ENCODE measurements at places on chromosomes 4 and X.

- no peak for DNase-seq
Measured at GRCh38 chr4:114386637-114387233, 211.9 kb upstream of the UGT8 start.

GRCh38 chrX:50865311-50865710 lies 45.2 kb upstream of the BMP15 start:
- no peak for DNase-seq

- DNase-seq, result no peak
Measured at GRCh38 chrX:21926116-21926515, 14.4 kb upstream of the SMS start.

DNA sequence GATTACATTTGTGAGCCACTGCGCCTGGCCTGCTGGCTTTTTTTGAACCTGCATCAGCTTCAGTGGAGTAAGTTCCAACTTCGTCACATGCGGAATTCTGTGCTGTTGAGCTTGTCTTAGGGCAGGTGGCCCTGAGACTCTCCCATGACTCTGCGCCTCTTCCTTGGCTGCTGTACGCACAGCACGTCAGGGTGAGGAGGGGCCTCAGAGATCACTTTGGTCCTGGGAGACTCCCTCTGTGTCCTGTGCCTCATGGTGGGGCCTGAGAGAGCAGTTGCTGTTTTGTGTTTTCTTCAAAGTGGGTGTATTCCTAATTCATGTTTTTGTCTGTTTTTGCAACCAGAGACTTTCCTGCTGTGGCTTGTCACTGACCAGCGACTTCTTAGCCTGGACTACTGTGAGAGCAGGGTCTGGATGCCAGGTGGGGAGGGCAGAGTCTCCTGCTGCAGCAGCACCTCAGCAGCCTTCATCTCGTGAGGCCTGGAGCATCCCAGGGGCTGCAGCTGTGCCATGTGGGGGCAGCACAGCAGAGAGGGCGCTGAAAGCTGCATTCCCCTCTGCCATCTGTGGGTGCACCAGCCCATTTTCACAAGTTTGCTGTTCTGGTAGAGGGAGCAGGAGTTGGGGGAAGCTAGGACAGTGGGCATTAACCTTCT lies 107.8 kb downstream of the TNIP2 start:
- no peak for DNase-seq

- DNase-seq, result no peak
Measured at GRCh38 chrX:55815546-55815945, 98.0 kb downstream of the RRAGB start.

GRCh38 chr4:52235552-52236201 lies 184.6 kb downstream of the SPATA18 start:
- no peak for DNase-seq

DNA sequence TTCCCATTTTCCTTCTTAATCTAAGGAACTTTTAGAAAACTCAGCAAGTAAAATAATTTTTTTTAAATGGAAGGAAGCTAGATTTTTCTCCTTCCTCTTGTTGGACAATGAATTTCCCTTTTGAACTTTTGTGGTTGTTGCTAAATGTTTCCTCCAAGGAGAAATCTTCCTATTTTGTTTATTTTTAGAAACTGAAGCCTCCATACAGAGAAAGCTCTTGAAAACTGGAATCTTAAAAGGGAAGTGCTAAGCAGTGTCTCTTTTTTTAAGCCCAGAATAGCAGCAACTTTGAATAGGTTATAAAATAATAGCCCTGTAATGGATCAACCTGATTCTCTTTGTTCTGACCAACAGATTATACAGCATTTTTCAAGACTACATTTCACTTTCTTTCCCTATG lies 15.1 kb upstream of the DCLK2 start:
- no peak for DNase-seq

DNA sequence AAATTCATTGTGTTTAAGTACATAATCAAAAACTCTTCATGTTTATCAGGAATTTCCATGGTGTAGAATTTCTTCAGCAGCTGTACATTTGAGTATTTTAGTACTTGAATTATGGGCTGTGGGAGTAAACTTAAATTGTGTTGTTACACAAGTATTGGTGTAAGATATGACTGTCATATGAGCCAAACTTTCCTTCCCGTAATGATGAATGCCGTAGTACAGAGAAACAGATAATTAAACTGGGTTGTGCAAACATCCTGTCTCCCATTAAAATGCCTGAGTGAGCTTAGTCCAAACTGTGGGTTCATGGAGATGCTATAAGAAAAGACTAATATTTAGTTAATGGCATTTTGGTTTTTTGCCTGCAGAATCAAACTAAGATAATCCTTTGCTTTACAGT lies 159.2 kb downstream of the SLC4A4 start:
- no peak for DNase-seq

DNA sequence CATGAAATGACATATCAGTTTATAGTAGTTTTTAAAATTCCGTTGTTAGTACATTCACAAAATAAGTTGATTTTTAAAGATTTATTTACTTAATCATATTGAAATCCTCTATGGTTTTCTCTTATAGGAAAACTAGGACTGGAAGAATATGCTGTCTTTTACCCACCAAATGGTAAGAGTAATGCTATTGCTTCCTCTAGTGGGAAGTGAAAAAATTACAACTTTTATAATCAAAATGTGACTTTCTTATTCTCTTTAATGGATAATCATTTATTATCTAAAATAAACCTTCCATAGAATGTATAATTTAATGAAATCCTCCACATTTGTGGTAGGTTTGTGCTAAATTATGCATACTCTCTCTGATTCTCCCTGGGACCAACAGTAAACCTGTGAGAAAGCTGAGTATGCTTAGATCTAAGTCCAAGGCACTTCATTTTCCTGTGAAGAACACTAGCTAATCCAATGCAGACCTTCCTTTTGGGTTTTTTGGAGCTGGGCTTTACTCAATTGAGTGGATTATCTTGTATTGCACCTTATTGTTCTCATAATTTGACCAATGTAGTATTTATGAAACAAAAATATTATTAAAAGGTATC lies 136.2 kb downstream of the TBC1D19 start:
- DNase-seq, result no peak

GRCh38 chrX:153933748-153934147 lies 1.1 kb downstream of the NAA10 start:
- no peak for DNase-seq

DNA sequence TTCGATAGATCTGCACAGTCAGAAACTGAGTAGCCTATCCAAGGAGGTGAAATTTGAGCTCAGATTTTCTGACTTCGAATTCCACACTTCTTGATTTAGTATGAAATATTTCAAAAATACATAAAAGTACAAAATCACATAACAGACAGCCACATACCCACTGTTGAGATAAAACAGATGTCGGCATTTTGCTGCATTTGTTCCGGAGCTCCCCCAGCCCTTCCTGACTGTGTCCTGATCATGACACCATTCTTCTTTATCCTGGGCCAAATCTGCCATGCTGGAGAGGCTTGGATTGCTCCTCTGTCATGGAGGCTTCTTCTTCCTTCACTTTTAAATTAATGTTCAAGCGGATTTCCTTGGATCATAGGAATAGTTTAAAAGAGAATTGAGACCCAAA lies 124.2 kb upstream of the RBPJ start:
- DNase-seq, result no peak

DNA sequence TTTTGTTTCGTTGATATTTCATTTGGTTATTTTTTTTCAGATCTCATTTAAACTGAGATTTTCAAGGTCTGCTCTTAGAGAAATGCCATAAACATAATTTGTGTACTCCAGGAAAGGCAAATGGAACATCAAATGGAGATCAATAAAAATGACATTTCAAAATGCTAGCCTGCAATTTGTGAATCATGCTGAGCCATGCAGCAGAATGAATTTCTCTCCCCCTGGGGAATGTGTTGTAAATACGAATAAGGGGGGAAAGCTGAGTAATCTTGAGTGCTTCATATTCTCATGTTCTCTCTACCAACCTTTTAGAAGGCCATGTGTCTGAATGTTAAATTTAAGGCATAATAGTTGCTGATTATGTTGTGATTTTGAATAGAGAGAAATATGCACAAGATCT lies 7.8 kb downstream of the ZCCHC4 start:
- no peak for DNase-seq

DNA sequence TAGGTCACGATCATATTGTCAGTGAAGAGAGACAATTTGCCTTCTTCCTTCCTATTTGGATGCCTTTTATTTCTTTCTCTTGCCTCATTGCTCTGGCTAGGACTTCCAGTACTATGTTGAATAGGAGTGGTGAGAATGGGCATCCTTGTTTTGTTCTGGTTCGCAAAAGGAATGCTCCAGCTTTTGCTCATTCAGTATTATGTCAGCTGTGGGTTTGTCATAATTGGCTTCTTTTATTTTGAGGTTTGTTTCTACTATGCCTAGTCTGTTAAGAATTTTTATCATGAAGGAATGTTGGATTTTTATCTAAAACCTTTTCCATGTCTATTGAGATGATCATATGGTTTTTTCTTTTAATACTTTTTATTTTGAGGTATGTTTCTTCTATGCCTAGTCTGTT lies 152.3 kb upstream of the MAD2L1 start:
- DNase-seq, result no peak

- DNase-seq, result no peak
Measured at GRCh38 chrX:150774798-150775568, 81.8 kb downstream of the MTMR1 start.

DNA sequence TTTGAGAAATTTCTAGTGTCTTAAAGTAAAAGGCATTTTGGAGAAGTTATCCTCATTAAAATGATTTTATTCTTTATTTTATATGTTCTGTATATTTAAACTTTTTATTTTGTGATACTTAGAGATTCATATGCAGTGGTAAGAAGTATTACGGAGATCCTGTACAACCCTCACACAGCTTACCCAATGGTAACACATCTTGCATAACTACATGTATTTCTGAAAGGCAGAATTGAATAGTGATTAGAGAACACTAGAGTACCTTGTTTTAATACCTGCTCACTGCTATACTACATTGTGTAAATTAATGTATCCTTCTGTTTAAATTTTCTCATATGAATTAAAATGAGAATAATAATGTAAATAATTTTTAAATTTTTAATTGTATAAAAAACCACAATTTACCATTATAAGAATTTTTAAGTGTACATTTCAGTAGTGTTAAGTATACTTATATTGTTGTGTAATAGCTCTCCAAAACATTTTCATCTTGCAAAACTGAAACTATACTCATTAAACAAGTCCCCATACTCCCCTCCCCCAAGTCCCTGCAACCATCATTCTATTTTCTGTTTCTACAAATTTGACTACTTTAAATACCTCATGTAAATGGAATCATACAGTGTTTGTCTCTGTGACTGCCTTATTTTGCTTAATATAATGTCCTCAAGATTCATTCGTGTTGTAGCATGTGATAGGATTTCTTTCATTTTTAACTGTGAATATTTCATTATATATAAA lies 45.4 kb downstream of the INTS12 start:
- DNase-seq, result no peak

GRCh38 chr4:921830-922331 lies 10.2 kb downstream of the GAK start:
- no peak for DNase-seq

DNA sequence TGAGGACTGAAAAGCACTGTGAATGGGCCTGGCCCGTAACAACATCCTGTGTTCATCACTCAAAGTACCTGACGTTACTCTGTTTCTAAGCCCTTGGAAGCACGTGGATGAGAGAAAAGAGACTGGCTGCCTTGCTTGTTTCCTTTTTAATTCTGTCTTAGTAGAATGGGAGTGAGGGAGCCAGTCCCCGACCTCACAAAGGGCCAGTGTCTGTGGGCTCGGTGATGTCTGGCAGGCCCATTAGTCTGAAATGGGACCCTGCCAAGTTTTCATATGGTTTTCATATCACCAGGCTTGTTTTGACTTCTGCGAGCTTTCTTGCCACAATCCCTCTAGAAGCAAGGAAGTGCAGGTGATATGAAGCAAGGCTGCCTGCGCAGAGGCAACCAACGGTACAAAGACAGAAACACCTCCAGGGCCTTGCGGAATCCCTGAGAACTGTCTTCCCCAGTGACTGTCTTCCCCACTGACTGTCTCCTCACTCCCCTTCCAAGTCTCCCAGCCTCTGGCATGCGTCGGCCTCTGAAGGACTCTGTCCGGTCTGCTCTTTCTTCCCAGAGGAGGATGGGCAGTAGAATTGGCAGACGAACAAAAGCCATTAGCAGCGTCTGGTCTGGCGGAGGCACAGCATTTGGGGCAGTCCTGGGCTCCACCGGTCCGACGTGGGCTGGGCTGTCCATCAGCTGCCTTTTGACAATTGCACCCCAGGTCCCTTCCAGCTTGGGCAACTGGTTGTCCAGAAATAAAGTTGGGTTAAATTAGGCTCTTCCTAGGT lies 20.2 kb upstream of the RASL11B start:
- DNase-seq, result no peak

DNA sequence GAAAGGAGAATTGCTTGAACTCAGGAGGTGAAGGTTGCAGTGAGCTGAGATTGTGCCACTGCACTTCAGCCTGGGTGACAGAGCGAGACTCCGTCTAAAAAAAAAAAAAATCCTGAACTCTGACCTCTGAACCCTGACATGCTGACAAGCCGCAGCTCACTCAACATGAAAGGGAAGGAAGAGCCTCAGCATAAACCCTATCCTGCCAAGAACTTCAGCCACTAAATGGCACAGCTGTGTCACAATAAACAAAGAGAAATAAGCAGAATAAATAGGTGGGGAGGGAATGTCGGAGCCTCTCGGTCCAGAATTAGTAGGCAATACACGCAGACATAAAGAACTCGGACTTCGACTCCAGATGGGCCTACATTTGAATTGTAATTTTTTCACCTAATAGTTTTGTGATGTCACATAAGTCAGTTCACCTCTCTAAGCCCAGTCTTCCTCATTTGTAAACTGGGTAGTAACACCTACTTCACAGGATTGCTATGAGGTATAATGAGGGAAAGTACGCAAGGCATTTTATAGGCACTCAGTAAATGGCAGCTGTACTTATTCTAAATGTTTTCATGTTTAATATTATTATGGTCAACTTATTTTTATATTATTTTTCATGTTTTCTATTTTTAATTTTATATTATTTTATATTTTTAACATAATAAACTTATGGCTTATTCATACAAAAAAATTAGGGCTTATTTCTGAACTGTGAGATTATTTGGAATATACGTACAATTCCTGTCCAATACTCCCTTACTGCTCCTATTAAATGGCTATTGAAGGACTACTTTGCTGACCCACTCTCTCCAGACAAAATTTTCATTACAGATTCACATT lies 243.4 kb downstream of the SCFD2 start:
- no peak for DNase-seq

GRCh38 chrX:7269991-7270390 lies 122.0 kb upstream of the PUDP start:
- no peak for DNase-seq

DNA sequence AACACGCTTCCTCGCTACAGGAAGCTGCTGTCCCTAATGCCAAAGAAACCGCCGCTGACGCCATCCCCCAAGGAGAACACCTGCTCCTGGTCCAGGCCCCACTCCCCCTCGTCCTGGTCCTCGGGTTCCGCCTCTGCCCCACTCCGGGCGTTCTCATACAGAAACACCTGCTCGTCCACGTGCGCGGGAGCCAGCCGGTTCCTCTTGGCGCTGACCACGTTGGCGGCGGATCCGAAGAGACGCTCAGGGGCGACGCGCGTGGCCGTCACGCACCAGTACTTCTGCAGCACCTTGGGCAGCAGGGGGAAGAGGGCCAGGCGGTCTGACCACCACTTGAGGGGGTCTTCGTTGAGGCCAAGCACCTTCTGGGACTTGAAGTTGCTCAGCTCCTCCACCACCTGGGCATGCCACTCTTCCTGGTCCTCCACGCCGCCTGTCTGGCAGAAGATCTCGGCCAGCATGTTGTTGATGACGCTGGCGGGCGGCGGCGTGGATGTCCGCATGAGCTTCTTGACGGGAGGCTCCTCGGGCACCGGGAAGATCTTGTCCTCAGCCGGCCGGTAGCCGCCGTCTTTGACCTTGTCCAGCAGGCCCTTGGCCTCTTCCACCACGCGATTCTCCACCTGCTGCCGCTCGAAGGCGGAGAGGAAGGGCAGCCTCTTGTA lies 12.0 kb downstream of the DHRSX start:
- no peak for DNase-seq
